Activated naive CD8-positive, alpha-beta T cell treated with anti-CD3 and anti-CD28 coated beads, Interleukin-2, amount 50 U/mL, for 16 hours (primary cell): ENCODE measurements at places on chromosomes 16 and 17.

- no peak for DNase-seq
Measured at GRCh38 chr16:25013751-25014499, 1.2 kb downstream of the ARHGAP17 start.

DNA sequence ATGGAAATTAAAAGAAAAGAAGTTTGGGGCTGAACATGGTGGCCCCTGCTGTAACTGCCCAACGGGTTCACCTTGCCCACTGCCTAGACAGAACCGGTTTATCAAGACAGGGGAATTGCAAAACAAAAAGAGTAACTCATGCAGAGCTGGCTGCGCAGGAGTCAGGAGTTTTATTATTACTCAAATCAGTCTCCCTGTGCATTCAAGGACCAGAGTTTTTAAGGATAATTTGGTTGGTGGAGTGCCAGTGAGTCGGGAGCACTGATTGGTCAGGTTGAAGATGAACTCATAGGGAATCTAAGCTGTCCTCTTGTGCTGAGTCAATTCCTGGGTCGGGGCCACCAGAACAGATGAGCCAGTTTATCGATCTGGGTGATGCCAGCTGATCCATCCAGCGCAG lies 4.4 kb upstream of the SCPEP1 start:
- no peak for DNase-seq

- no peak for DNase-seq
Measured at GRCh38 chr17:30161601-30162000, 45.0 kb downstream of the NSRP1 start.

DNA sequence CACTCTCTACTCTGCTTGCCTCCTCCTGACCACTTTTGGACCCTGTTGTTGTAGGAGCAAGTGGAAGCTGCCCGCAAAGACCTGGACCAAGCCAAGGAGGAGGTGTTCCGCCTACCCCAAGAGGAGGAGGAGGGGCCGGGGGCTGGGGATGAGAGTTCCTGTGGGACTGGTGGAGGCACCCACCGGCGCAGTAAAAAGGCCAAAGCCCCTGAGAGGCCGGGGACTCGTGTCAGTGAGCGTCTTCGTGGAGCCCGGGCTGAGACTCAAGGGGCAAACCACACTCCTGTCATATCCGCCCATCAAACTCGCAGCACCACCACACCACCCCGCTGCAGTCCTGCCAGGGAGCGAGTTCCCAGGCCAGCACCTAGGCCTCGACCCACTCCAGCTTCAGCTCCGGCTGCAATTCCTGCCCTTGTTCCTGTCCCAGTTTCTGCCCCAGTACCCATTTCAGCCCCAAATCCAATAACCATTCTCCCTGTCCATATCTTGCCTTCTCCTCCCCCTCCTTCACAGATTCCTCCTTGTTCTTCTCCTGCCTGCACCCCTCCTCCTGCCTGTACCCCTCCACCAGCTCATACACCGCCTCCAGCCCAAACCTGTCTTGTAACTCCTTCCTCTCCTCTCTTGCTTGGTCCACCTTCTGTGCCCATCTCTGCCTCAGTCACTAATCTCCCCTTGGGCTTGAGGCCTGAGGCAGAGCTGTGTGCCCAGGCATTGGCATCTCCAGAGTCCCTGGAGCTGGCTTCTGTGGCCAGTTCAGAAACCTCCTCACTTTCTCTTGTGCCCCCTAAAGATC lies 11.0 kb upstream of the PHKG2 start:
- no peak for DNase-seq

DNA sequence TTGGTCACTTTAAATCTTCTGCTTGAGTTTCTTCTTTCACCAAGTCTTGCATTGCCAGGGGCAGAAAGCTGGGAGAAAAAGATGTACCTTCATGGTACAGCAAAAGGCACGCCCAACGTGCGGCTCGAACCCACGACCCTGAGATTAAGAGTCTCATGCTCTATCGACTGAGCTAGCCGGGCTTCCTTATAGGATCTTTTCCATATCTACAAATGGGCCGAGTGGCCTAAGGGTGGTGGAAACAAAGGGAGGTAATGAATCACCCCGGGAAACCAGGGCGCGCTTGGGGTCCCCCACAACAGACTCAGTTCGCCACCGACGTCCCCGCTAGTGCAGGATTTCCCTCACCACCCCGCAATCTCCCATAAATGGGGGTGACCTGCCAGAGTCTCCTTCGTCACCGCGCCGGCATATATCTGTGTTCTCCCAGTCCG lies 7.5 kb upstream of the OR1F1 start:
- DNase-seq, result no peak

- no peak for DNase-seq
Measured at GRCh38 chr16:77584205-77584859, 138.0 kb upstream of the NUDT7 start.

GRCh38 chr16:63426275-63426870 lies 1390.1 kb upstream of the CDH8 start:
- DNase-seq, result no peak

DNA sequence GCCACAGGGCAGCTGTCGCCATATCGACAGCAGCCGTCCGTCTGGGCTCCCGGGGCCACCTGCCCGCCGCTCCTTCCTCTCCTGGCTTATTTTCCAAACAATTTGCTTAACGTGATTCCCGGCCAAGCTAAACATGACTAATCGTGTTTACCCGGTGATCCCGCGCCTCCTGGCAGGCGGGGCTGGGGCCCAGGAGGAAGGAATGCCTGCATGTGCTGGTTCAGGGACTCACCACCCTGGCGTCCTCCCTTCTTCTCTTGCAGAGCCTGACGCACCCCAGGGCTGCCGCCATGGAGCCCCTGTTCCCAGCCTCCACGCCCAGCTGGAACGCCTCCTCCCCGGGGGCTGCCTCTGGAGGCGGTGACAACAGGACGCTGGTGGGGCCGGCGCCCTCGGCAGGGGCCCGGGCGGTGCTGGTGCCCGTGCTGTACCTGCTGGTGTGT lies 6.1 kb downstream of the SSTR5 start:
- no peak for DNase-seq

DNA sequence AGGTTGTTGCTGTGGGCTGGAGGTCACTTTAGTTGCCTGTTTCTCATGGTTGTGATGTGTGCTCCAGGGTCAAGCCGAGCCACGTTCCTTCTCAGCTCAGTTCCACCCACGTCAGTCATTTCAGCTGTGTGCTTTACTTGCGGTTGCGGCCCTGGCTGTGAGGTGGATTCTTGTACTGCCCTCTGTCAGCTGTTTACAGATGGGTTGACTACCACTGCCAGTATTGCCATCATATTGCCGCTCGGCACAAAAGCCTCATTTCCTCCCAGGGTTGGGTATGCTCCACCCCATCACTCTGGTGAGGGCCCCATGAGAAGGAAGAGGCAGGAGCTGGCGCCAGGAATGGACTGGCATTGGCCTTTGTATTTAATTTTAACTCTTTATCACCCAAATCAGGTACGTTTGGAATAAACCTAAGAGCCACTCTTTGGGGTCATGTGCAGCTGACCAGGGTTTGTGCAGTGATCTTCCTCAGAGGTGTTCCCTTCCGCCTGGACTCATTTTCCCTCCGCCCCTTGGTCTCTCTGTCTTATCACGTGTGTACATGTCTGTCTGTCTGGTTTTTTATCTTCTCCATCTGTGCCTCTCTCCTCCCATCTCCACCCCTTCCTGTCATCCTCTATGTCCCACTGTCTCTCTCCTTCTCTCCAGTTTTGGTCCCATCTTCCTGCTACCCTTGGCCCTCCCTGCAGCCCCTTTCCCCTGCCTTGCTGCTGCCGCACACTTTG lies 25.0 kb downstream of the METTL22 start:
- no peak for DNase-seq

DNA sequence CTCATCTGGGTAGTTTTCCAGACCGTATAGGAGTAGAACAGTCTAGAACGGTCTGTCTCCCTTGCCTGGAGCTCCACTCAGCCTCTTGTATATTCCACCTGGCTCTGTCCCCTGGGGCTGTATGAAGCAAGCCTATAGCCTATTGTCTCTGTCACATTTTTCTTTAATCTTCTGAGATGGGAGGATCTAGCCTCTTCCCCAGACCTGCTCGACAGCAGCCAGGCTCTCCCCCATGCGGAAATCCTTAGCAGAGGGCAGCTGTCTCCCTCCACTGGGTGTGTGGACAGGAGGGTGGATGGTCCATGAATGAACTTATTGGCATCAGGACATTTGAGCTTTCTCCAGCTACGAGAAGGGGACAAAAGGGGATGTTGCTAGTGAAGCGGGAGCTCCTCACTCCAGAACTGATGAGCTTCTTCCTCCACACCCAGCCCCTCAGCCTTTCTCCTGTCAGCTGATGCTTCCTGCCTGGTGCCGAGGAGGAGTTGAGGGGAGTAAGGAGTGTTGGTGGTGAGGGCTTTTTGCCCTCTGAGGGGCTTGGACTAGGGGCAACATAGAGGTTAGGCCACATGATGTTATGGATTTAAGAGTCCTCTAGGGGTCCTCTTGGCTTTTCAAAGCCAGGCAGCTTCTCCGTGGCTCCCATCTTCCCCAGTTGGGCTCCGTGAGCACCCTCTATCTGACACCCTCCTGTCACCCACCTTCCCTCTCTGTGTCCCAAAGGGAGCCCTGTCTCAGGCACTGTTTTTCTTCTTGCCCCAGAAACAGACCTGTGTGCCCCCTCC lies 28.0 kb downstream of the ARHGAP23 start:
- DNase-seq, result no peak

- no peak for DNase-seq
Measured at GRCh38 chr17:49738456-49739163, 25.3 kb downstream of the FAM117A start.

GRCh38 chr16:71807905-71808592 lies 585 bp downstream of the AP1G1 start:
- DNase-seq, result no peak

DNA sequence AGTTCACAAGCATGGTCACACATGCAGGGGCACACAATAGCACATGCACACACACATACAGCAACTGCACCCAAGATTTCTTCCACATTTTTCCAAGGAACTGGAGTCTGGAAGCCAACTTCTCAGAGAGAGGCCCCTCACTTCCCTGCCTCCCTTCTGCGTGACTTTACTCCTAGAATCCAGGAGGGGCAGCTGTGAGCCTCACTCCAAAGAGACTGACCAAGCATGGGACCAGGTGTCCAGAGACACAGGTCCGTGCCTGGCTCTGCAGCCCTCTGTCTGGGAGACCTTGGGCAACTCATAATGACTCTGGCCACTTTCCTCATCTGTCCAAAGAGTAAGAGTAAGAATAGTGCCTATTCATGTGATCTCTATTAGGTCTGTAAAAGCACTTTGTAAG lies 104.7 kb upstream of the TMEM132E start:
- DNase-seq, result no peak

- DNase-seq, result no peak
Measured at GRCh38 chr17:76593384-76593826, 7.7 kb upstream of the ST6GALNAC2 start.

- no peak for DNase-seq
Measured at GRCh38 chr16:15502041-15502725, 67.8 kb downstream of the BMERB1 start.

- no peak for DNase-seq
Measured at GRCh38 chr17:27423651-27424050, 32.6 kb upstream of the KSR1 start.

- no peak for DNase-seq
Measured at GRCh38 chr17:74437702-74438101, 5.8 kb downstream of the GPRC5C start.
